ENCODE measurements at places on chromosomes 6 and 20.

GRCh38 chr6:139007428-139007827 lies 19.4 kb upstream of the REPS1 start:
- DNase-seq = no peak

GRCh38 chr20:50061151-50062005 lies 51.6 kb downstream of the UBE2V1 start:
- DNase-seq = no peak

GRCh38 chr6:32291543-32291942 lies 67.7 kb upstream of the NOTCH4 start:
- no peak for DNase-seq

DNA sequence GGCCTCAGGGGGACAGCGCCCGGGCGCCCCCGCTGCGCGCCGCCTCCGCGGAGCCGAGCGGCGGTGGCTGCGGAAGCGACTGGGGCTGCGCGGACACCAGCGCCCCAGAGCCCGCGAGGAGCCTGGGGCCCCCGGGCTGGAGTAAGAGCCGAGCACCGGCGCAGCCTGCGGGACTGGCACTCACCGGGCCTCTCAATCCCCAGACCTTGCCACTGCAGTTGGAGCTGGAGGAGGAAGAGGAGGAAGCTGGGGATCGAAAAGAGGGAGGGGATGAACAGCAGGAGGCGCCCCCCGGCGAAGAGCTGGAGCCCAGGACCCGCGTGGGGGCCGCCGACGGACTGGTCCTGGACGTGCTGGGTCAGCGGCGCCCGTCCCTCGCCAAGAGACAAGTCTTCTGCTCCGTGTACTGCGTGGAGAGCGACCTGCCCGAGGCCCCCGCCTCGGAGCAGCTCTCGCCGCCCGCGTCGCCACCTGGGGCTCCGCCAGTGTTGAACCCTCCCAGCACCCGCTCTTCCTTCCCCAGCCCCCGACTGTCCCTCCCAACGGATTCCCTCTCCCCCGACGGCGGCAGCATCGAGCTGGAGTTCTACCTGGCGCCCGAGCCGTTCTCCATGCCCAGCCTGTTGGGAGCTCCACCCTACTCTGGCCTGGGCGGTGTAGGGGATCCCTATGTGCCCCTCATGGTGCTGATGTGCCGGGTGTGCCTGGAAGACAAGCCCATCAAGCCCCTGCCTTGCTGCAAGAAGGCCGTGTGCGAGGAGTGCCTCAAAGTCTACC lies 590 bp downstream of the RNF217 start:
- peak; percentile 56 for DNase-seq

GRCh38 chr6:165864218-165864617 lies 201.2 kb upstream of the PDE10A start:
- DNase-seq = no peak

- no peak for DNase-seq
Measured at GRCh38 chr20:4102381-4102780, 87.0 kb upstream of the RNF24 start.

DNA sequence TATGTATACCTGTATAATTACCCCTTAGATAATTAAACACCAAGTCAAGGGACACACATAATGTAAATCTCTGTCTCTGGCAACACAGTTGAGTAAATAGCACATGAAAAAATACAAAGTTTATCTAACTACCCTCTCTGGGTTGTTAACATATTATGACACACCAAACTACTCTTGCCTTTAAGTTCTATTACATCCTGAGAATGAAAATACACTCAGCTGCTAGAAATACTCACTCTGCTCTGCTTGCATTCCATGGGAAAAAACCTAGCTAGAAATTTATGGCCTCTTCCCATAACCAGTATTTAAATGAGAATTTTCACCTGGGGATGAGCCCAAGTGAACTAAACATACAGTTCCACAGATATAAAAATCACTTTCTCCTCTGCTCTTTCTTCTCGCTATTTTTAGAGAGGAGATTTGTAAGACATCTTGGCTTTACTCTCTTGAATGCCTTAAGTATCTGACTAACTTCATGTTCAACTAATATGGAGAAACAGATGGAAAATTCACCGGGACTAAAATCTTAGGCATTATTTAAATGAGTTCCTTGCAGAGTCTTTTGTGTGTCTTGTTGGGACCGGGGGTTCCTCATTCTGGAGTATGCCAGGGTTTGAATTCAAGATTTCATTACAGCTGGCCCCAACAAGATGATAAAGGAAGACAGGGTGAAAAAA lies 140.9 kb downstream of the GJA10 start:
- no peak for DNase-seq

DNA sequence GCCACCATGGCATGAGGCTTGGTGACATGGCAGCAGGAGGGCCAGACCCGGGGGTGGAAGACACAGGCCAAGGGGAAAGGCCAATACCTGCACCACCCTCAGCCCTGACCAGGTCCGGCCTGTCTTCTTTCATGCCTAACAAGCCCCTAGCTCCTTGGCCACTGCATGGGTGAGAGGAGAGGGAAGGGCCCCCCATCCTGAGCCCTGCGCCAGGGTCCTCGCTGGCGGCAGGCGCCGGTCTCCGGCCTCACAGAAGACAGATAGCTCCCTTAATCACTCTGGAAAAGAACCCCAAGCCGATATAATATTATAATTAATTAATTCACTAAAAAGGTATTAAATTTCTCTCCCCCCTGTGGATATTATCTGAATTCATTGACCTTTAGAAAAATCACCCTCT lies 41.4 kb downstream of the MDFI start:
- DNase-seq = no peak

DNA sequence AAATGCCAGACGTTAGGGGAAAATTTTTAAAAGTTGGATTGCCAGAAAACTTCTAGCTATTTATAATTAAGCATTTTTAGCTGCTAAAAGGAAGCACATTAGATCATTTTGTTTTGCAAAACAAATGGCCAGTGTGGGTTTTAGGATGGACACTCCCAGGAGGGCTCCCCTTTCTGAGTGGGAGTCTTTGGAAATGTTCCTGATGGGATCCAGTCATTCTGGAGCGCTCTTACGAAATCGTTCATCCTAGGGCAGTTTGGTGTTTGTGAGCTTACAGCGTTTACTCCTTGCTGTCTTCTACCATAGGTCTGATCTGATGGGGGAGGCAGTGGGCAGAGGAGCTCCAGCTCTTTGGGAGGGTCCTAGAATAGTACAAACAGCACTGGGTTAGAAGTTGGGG lies 14.7 kb downstream of the GNAS start:
- DNase-seq = no peak

DNA sequence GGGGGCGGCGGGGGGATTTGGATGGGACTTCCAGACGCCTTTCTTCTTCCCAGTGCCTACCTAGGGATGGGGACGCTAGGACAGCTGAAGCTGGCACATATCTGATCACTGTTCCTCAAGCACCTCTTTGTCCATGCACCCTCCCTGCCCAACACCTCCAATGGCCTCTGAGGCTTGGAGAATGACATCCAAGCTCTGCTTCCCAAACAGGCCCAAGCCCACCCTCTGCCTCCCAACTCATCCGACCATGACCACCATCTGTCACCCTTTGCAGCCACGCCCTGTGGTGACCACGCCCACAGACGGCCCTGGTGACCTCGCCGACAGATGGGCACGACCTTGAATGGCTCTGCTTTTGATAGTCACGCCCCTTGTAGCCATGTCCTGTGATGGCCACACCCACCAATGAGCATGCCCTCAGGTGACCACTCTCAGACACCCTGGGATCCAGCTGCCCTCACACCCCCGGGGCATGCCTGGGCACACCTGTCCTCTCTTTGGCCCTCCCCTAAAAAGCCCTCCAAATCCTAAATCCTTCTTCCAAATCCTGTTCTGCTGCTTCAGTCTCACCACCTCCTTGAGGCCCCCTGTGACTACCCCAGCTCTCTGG lies 51.0 kb downstream of the SSR1 start:
- DNase-seq = no peak

DNA sequence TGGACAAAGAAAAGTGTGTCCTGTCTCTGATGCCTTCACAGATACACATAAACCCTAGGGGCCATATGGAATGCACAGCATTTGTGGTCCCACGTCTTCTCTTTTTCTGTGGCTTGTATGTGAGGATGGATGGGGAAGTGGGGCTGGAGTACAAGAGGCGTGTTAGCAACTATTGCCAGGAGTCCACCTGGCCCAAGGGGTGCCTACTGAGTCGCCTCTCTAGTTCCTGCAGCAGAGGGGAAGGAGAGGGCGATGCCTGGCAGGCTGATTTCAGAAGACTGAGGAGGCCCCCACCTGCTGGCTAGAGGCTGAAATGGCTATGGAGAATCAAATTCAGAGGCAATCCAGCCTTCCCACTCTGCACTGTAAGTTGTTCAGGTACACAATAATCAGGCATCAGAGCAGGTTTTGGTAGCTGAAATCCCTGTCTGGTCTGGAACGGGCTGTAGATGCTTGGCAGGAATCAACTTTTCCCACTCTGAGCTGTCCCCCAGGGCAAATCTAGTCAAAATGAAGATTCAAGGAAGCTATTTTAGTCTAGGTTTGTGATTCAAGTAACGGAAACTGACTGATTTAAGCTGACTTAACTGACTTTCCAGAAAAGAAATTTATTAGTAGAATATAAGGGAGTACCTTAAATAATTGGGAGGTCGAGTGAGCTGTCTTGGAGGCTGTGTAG lies 14.9 kb upstream of the PPARD start:
- DNase-seq = peak; percentile 58

DNA sequence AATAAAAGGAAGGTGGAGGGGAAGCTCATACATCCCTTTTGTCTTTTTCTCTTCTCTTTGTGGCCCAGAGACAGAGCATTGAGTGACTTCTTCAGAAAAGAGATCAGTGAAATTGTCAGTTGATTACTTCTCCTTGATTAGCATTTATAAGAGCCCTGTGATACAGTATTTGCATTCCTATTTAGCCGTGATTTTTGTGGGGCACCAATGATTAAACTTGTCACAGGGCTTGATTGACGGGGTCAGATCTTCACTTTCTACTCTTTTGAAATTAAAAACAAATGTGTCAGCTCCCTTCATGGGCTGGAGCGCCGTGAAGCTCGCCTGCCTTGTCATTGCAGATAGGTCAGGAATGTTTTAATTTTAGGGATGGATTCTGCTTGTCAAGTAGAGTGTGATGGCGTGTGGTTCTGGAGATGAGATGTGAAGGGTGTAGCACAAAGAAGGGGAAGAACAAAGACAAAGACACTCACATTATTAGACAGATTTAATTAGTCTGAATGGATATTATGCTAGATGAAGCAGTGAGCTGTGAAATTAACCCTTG lies 166.8 kb downstream of the ZNF217 start:
- no peak for DNase-seq

DNA sequence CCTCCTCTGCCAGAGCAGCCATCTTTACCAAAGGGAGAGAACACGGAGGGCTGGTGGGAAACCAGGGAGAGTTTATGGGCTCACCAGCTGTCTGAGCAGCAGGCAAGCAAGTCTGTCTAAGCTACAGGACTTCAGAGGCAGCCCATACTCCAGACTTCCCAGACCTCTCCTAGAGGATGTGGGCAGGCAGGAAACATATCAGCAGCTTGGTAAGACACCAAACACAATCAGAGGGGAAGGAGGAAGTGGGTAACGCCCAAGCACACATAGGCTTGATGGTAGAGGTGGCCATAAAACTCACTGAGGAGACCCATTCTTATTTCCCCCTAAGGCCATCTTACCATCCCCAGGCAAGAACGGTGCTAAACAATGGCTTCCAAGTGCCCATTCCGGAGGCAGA lies 143.1 kb upstream of the ARID1B start:
- DNase-seq = no peak

DNA sequence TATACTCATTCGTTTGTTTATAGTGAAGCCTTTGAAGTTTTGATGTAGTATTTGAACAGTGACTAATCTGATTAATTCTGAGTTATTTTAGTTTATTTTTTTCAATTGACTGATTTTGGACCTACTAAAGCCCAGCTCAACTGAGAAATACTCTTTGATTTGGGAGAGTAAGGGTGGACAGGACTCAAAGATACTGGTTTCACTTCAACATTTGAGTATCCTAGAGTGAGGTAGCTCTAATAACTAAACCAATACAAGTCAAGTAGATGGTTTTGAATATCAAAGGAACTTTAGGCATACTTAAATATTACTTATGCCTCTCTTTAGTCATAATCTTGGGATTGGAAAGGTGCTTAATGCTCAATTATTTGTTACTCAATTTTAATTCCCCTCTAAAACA lies 65.6 kb downstream of the ZNF292 start:
- no peak for DNase-seq

DNA sequence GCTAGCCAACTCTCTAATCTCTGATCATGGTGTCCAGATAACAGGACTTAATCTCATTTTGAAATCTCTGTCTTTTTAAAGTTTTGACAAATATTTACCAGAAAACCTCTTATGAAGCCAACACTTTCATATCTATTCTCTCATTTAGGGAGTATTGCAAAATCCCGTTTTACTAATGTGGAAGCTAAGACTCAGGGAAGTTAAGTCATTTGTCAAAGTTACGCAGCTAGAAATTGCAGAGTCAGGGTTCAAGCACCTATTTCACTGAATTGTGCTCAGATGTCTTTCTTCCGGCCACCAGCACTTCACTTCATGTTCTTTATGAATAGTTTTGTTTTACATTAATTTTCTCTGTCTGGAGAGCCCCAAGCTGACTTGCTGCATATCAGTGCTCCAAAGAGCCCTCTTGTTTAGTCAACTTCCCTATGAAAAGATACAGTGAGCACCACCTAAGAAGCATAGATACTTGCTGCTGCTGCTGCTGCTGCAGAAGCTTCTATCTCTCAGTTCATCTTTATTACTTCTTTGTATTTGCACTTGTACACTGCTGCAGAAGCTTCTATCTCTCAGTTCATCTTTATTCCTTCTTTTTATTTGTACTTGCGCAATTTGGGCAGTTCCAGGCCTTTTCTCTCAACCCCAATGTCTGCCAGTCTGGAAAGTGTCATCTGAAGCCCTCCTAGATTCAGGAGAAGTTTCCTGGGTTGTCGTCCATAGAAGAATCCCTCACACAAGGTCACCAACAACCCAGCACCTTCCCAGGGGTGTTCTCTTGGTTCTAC lies 329.7 kb downstream of the MAFB start:
- no peak for DNase-seq

GRCh38 chr6:53192682-53193188 lies 44.1 kb upstream of the GCM1 start:
- peak; percentile 7 for DNase-seq

GRCh38 chr6:120320481-120321162 lies 971.1 kb upstream of the MAN1A1 start:
- no peak for DNase-seq

DNA sequence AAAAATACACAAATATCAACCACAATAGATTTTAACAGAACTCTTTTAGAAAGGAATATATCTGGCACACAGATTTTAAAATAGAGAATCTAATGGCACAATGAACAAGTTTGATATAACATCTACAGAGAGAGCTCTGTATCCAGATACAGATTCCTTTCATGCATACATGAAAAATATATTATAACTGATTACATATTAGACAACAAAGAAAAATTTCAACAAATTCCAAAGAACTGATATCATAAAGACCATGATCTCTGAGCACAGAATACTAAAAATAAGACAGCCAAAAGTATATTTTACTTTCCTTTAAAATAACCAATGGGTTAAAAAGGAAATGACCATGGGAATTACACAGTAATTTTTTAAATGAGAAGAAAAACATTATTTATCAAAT lies 74.1 kb upstream of the MAP7 start:
- no peak for DNase-seq

Data from endothelial cell of umbilical vein (primary cell).